ENCODE measurements at places on chromosomes 1 and 21. TPM values are rescaled to one million over a fixed set of nuclear protein-coding genes. Genes with fewer than 3 reads are reported as not detected.

Gene TRAF3IP3
- total RNA-seq = not detected

DNA sequence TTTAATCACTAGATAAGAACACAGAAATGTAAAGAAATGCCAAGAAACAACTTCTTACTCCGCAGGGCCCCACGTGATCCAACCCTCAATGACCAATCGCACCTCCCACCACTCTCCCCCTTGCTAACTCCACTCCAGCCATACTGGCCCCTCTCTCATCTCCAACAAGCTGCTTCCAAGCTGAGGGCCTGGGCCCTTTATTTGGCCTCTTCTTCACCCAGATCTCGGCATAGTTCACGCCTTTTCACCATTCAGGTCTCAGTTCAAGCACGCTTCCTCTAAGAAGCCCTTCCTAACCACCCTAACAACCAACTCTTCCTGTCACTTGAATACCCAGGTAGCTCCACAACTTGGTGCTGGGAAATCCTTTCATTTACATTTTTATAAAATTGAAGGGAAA, 110.7 kb downstream of the TGFBR3 start:
- H3K4me1 ChIP-seq = peaks cover 3% of the 10 kb centered on the region
- DNase-seq = no peak

- peaks cover 25% of the 10 kb centered on the region for H3K27me3 ChIP-seq
- H3K4me1 ChIP-seq = no peaks in the 10 kb centered on the region
- H3K27ac ChIP-seq = peak overlapping the region; percentile 72
- DNase-seq = peak; percentile 70
- no peaks in the 10 kb centered on the region for H3K36me3 ChIP-seq
- H3K4me3 ChIP-seq = no peak overlapping the region
Measured at GRCh38 chr1:46549697-46550681, 1.5 kb downstream of the KNCN start.

DNA sequence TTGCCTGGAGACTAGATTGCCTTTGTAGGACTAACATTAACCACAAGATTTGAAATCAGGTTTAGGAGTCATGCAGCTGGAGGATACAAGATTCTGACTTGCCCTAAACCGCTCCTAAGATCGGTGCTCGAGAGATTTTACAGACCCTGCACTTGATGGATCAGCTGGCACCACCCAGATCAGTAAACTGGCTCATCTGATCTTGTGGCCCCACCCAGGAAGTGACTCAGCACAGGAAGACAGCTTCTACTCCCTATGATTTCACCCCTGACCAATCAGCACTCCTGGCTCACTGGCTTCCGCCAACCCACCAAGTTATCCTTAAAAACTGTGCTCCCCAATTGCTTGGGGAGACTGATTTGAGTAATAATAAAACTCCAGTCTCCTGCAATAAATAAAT, 876 bp upstream of the CATSPERE start:
- H3K27ac ChIP-seq = no peak overlapping the region
- peaks cover 2% of the 10 kb centered on the region for H3K4me1 ChIP-seq
- DNase-seq = no peak
- H3K27me3 ChIP-seq = no peaks in the 10 kb centered on the region
- H3K36me3 ChIP-seq = no peaks in the 10 kb centered on the region

DNA sequence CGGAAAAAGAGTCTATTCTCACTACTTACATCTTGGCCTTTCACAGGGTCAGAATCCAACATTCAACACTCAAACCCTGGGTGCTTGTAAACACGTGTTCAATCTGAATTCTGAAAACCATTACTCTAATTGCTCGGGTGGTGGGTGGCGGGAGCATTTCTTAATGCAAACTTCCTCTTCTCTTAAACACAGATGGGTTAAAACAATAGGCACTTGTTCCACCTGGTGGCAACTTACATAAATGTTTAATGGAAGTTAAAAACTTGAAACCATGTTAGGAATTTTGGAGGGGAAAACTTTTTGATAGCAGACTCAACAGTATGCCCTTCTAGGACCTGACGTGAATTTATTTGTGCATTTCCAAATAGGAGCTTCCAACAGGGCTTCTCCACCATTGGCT, 23.4 kb upstream of the TDRD10 start:
- no peaks in the 10 kb centered on the region for H3K27me3 ChIP-seq
- no peak for DNase-seq
- no peak overlapping the region for H3K4me3 ChIP-seq
- H3K4me1 ChIP-seq = peaks cover 4% of the 10 kb centered on the region
- H3K27ac ChIP-seq = no peak overlapping the region

DNA sequence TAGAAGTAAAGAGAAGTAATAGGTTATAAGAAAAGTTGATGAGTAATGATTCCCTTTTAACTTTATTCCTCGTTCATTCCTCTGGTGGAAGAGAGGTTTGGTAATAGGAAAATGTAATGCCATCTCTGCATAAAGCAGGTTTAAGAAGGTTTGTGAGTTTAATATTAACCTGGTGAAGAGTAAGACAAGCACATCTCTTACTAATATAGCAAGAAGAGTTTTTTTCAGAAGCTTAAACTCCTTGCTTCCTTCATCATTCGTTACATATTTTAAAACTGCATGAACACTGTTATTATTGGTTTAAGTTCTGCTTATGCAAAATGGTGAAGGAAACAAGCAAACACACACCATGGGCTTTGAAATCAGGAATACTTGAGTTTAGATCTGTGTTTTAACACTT, 9.2 kb upstream of the PLA2G4A start:
- H3K27ac ChIP-seq = no peak overlapping the region
- no peak overlapping the region for H3K4me3 ChIP-seq
- H3K4me1 ChIP-seq = no peaks in the 10 kb centered on the region
- no peak for DNase-seq

DNA sequence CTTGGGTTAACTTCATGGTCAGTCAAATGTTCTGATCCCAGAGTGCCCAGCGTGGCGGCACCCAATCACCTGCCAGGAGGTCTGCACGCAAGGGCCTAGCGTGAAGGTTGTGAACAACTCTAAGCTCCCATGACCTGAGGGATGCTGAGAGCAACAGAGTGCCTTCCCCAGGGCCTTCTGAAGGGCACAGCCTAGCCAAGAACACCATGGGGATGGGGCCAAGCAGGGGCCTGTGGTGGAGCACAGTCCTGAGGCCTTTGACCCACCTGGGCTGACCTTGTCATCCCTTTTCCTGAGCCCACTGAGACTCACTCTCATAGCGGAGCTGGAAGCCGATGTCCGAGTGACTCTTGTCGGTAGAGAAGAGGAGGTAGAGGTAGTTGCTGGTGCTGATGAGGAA, 138.8 kb upstream of the HMGB4 start:
- no peaks in the 10 kb centered on the region for H3K27me3 ChIP-seq
- no peaks in the 10 kb centered on the region for H3K36me3 ChIP-seq
- no peaks in the 10 kb centered on the region for H3K4me1 ChIP-seq
- no peak overlapping the region for H3K27ac ChIP-seq
- no peak for DNase-seq
- H3K4me3 ChIP-seq = no peak overlapping the region

Gene SPATA21
- 0.27 TPM for total RNA-seq

- H3K4me1 ChIP-seq = no peaks in the 10 kb centered on the region
- H3K36me3 ChIP-seq = no peaks in the 10 kb centered on the region
- DNase-seq = no peak
- no peaks in the 10 kb centered on the region for H3K27me3 ChIP-seq
- H3K27ac ChIP-seq = no peak overlapping the region
Measured at GRCh38 chr21:44519346-44520325, 20.4 kb downstream of the KRTAP10-1 start.

GRCh38 chr1:200384818-200385390, 24.9 kb downstream of the ZNF281 start:
- no peak overlapping the region for H3K4me3 ChIP-seq
- H3K27ac ChIP-seq = no peak overlapping the region
- peaks cover 3% of the 10 kb centered on the region for H3K4me1 ChIP-seq
- no peaks in the 10 kb centered on the region for H3K36me3 ChIP-seq

Gene COPA
- total RNA-seq = 236 TPM

GRCh38 chr21:33839167-33839716, 76.4 kb downstream of the ATP5PO start:
- no peak overlapping the region for H3K4me3 ChIP-seq
- H3K27me3 ChIP-seq = no peaks in the 10 kb centered on the region
- H3K4me1 ChIP-seq = no peaks in the 10 kb centered on the region

Gene DENND4B
- 196 TPM for total RNA-seq

- H3K36me3 ChIP-seq = no peaks in the 10 kb centered on the region
- H3K4me1 ChIP-seq = no peaks in the 10 kb centered on the region
- H3K4me3 ChIP-seq = peak within 1 kb of the TSS; percentile 74
- peak; percentile 90 for DNase-seq
Measured at GRCh38 chr21:41167348-41168342, at the start of gene BACE2. Gene BACE2, plus strand, starts transcription at chr21:41168160. Its CDS starts 104 bp downstream, at chr21:41168264.

DNA sequence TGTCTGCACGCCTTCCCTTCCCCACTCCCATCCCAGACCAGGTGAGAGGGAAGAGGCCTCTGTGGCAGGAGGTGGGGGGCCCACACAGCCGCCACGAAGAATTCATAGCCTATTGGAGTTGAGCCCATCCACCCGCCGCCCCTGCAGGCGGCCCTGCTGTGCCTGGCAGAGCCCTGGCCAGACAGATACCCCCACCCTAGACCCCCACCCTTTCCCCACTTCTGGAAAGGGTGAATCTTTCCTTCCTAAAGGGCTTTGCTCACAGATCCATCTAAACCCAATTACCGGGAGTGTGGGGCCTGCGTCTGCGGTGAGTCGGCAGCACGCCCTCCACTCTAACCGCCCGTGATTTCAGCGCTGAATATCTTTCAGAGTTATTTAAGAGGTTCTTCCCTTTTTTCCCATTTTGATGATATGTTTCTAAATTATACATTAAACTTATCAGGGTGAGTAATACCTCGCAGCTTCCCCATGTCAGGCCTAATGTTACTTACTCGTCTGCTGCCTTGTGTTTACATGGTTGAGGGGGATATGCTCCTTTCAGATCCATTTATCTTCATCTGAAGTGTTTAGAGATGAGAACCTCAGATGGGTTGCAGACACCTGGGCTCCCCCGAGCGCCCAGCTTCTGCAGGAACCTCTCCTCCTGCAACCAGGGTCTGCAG, 183.9 kb upstream of the VAMP3 start:
- H3K4me1 ChIP-seq = peaks cover 20% of the 10 kb centered on the region
- H3K27ac ChIP-seq = no peak overlapping the region
- DNase-seq = no peak
- no peak overlapping the region for H3K4me3 ChIP-seq
- no peaks in the 10 kb centered on the region for H3K36me3 ChIP-seq

Gene PLA2G2C
- not detected for total RNA-seq

Gene KLF17
- not detected for total RNA-seq

Gene GPR25
- total RNA-seq = not detected

Gene CYP4Z1
- total RNA-seq = 0.31 TPM

Gene CACHD1
- total RNA-seq = 29.2 TPM

GRCh38 chr21:45948576-45949141, 32.9 kb upstream of the COL6A1 start:
- H3K4me1 ChIP-seq = no peaks in the 10 kb centered on the region
- no peak for DNase-seq
- H3K27me3 ChIP-seq = no peaks in the 10 kb centered on the region
- no peak overlapping the region for H3K27ac ChIP-seq
- H3K36me3 ChIP-seq = no peaks in the 10 kb centered on the region

Gene OPRD1
- 0.56 TPM for total RNA-seq

Gene RNU1-2
- total RNA-seq = 2,322 TPM

DNA sequence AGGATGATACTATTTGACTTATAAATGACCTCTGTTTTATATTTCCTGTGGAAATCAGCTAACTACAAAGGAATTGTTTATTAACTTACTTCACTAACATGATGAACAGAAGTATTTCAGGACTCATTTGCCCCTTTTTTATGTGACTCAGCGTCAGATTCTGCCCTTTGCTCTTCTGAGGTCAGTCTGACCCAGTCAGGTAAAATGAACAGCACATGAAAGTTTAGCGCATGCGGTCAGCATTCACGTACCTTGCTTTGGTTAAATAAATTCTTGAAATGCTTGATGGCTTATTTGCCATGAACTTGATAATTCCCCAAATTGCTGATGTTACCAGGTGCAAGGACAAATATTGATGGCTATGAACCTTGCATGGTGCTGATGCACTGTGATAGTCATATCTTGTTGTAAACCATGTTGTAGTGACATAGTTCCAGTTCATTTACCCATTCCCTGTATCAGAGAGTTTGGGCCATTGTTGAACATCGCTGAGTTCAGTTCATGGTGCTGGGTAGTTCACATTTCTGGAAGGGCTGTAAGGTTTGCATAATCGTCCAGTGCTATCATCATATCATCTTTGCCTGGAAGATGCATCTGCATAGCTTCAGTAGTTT, 133.4 kb downstream of the NFIA start:
- no peaks in the 10 kb centered on the region for H3K27me3 ChIP-seq
- DNase-seq = no peak
- H3K27ac ChIP-seq = no peak overlapping the region
- no peak overlapping the region for H3K4me3 ChIP-seq
- H3K36me3 ChIP-seq = no peaks in the 10 kb centered on the region

Gene FMO5
- total RNA-seq = 13.9 TPM

DNA sequence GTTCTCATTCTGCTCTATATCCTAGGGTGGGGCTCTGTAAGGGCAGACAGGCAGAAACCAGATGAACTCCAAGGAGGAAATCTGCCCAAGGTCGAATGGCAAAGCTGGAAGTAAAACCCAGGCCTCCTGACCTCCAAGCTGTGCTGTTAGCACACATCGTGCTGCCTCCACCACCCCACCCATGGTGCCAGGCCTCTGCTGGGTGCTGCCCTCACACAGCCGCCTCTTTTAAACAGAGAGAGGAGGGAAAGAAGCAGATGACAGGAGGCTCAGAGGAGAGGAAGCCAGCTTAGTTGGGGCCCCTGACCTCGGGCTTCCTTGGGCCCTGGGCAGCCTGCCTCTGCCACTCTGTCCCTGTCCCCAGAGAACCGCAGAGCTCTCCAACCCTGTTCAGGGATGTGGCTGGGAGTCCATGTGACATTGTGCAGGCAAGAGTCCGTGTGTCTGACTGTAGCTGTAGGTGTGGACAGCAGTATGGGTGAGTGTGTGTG, 1.1 kb downstream of the SYNC start:
- H3K4me1 ChIP-seq = no peaks in the 10 kb centered on the region
- DNase-seq = peak; percentile 53
- peaks cover 38% of the 10 kb centered on the region for H3K27me3 ChIP-seq
- H3K36me3 ChIP-seq = no peaks in the 10 kb centered on the region
- H3K27ac ChIP-seq = no peak overlapping the region

GRCh38 chr1:233406994-233407631, 79.6 kb downstream of the MAP3K21 start:
- H3K4me1 ChIP-seq = no peaks in the 10 kb centered on the region
- H3K27ac ChIP-seq = peak overlapping the region; percentile 12
- DNase-seq = no peak
- no peak overlapping the region for H3K4me3 ChIP-seq

Gene OR2L2
- not detected for total RNA-seq

Gene KPRP
- total RNA-seq = not detected

DNA sequence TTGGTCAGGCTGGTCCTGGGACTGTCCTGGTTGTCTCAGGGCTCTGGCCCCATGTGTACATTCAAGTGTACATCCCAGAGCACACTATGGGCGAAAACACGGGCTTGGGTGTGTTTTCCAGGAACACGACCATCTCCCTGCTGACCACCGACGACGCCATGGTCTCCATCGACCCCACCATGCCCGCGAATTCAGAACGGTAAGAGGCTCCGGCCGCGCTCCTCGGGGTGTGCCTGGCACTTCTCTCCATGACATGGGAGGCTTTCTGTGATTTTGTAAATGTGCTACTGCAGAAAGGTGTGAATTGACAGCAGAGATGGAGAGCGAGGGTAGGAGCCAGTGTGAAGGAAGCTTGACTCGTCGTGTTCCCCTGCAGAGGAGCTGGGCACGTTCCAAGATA, 34.4 kb downstream of the PDE9A start:
- H3K27me3 ChIP-seq = no peaks in the 10 kb centered on the region
- peaks cover 73% of the 10 kb centered on the region for H3K36me3 ChIP-seq
- no peak overlapping the region for H3K4me3 ChIP-seq
- H3K4me1 ChIP-seq = no peaks in the 10 kb centered on the region
- no peak overlapping the region for H3K27ac ChIP-seq
- no peak for DNase-seq

GRCh38 chr1:204616641-204617040, 68.9 kb downstream of the LRRN2 start:
- H3K27ac ChIP-seq = no peak overlapping the region
- no peaks in the 10 kb centered on the region for H3K27me3 ChIP-seq
- no peak overlapping the region for H3K4me3 ChIP-seq
- H3K4me1 ChIP-seq = no peaks in the 10 kb centered on the region

Gene MTMR11
- total RNA-seq = 5.3 TPM
